AG04450 (cell line): ENCODE measurements at places on chromosomes 6 and 20.

DNA sequence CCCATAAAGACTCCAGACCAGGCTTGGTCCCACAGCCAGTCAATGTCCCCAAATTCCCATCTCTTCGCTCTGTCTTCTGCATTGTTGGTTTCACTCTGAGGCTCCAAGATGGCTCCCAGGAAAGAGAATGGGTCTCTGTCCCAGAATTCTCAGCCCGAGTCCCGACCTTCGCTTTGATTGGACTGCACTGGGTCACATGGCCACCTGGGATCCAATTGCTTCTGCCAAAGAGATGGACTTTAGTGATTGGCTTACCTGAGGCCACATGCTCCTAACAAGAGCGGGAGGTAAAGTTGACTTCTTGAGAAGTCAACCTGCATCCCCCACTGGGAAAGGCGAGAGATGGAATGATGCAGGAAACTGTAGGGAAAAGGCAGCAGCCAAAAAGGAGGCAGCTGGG, 104.7 kb upstream of the PMEPA1 start:
- DNase-seq: no peak

DNA sequence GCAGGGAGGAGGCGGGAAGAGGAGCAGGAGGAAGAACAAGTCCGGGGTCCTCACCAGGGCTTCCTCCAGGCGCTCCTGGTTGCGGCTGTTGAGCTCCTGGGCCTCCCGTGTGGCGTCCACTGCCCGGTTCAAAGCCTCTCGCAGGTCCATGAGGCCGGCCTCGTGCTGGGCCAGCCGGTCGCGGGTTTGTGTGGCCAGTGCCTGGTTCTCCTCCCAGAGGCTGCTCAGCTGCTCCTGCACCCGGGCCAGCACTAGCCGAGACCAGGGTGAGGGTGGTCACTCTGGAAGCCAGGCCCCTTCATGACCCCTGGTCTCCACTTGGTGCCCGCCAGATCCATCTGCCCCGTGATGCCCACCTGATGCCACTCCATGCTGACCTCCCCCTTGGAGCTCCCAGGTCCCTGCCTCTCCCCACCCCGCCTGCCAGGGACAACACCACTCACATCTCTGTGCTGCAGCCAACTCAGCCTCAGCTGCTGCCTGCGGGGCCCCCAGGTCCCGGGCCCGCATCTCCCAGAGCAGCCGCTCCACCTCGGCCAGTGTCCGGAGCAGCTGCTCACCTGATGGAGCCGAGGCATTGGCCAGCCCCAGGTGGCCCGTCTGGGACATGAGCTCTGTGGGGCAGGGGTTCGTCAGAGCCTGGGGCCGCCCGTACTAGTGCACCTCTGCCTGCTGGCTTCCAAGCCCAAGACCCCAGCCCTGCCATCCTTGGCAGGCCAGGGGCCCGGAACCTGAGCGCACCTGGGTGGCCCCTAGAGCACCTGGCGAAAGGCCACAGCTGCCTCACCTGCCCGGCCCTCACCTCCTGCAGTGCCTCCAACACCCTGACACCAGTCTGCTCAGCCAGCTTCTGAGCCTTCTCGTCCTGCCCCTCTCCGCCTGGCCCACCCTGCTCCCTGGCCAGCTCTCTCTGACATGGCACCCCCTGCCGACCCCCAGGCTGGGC, 15.9 kb downstream of the ADRM1 start:
- DNase-seq: no peak

DNA sequence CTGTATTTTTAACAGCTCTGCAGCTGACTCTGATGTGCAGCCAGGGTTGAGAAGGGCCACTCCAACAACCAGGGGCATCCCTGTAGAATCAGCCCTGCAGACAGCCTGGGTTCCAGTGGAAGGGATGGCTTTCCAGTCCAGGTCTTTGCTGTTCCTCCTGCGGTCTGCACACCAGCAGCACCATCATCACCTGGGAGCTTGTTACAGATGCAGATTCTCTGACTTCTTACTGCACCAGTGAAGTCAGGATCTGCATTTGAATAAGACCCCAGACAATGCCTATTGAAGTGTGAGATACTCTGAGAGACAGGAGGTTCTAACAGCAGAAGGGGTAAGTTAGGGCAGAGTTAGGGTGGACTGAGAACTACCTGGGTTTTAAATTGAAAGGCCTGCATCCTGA, 151.3 kb downstream of the F13A1 start:
- DNase-seq: no peak

GRCh38 chr20:62755817-62756724, 40.2 kb upstream of the MRGBP start:
- no peak for DNase-seq

DNA sequence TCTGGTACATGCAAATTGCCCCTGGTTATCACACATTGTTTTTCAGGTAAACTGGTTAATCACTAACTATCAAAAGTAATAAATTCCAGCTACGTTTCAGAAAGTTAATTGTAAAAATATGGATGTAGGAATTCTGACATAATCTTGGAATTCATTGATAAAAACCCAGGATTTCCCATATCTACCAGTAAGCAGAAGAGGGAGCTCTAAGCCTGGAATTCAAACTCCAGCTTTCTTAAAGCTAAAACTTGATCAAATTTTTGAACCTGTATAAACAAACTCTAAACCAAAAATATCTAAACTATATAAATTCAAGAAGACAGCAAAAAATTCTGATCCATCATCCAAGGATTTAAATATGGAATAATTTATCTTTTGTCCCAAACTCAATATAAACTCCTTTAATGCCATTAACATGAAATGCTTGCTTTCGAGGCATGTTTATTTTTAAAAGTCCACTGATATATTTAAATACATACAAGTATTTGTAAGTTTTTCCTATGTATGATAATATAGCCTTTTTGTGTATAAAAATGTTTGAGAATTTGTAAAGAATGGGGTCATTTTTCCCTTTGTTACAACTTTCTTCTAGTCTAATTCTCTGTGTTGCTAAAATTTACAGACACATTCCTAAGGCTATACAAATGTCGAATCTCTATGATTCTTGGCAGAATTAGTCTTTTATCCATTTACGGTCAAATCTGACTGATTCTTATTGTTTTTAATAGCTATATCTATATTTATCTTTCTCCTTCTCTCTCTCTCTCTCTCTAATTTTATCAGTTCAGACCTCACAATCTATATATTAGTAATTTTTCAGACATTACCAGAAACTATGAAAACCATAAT, 91.4 kb upstream of the RNF217 start:
- DNase-seq: peak; percentile 16

GRCh38 chr6:31308050-31308844, 36.4 kb upstream of the HLA-C start:
- no peak for DNase-seq

- no peak for DNase-seq
Measured at GRCh38 chr20:51767867-51768758, at the start of gene ATP9A. Gene ATP9A, minus strand, starts transcription at chr20:51768390. Its CDS starts 21 bp downstream, at chr20:51768369.

- no peak for DNase-seq
Measured at GRCh38 chr20:34980543-34981233, 25.0 kb downstream of the MYH7B start.

GRCh38 chr6:162785632-162786242, 58.0 kb downstream of the PACRG start:
- DNase-seq: no peak

GRCh38 chr6:18126121-18126520, 3.6 kb upstream of the NHLRC1 start:
- DNase-seq: no peak
